ENCODE measurements at places on chromosomes 3 and 15.

GRCh38 chr3:57500506-57500905 lies 43.6 kb downstream of the DNAH12 start:
- DNase-seq: no peak

GRCh38 chr3:146536681-146537080 lies 7.7 kb downstream of the PLSCR1 start:
- no peak for DNase-seq

GRCh38 chr3:103134023-103134724 lies 699.4 kb downstream of the ZPLD1 start:
- DNase-seq: no peak

DNA sequence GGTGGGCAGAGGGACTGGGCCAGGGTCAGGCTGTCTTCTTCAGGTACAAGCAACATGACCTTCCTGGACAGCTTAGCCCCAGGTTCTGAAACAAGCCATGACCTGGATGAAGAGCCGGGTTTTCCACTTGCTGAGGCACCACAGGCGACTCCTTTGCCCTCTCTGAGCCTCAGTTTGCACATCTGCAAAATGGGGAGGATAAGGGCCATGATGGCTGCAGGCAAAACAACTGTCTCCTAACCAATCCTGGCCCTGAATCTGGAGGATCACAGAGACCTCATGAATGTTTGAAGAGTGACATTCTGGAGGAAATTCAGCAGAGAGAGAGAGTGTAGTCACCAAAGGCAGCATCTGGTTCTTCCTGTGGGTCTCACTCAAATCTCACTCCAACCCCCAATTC lies 8.0 kb downstream of the SLC6A1 start:
- DNase-seq: no peak

GRCh38 chr3:33699275-33699674 lies 18.8 kb downstream of the CLASP2 start:
- DNase-seq: no peak

GRCh38 chr3:19250959-19251610 lies 102.8 kb downstream of the KCNH8 start:
- no peak for DNase-seq

- no peak for DNase-seq
Measured at GRCh38 chr3:14286887-14287500, 108.4 kb downstream of the LSM3 start.

DNA sequence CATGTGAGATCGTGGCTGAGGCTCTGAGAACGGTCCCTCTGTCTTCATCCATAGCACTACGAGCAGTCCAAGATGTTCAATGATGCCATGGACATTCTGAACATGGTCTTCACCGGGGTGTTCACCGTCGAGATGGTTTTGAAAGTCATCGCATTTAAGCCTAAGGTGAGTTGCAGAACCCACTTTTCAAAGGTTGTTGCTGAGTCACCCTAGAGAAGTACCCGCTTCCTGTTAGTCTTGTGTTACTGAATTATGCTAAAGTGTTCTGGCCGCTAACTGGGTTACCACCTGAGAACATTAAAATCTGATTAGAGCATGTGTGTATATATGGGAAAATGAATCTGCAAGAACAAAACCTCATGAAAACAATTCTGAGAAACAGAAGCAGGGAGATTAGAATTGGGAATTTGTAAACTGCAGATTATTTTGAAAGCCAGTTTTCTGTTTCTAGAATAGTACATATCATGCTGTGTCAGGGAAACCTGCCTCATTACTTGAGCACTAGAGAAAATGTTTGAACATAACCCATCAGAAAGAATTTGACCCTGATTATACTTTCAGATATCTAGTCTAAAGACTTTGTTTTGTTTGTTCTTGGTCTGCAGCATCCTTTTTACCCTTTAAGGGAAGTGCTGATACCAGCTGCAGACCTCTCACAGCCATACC lies 92.6 kb downstream of the CHDH start:
- no peak for DNase-seq

DNA sequence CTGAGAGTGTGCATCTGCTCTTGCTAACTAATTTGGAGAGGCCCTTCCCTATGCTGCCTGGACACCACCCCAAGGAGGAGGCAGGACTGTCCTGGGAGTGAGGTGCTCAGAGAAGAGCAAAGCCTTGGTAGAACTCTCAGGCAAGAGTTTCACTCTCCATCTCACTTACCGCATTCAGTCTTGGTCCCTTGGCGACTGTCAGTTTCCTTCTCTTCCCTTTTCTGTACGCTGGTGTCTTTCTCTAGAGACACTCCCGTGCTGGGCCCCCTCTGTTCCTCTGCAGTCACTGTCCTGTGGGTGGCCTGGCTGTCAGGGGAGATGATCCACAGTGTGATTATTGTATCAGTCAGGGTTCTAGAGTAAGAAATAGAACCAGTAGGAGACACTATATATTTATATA lies 44.0 kb downstream of the IDH2 start:
- DNase-seq: no peak

- no peak for DNase-seq
Measured at GRCh38 chr15:83971992-83972391, 263.6 kb upstream of the GOLGA6L4 start.

DNA sequence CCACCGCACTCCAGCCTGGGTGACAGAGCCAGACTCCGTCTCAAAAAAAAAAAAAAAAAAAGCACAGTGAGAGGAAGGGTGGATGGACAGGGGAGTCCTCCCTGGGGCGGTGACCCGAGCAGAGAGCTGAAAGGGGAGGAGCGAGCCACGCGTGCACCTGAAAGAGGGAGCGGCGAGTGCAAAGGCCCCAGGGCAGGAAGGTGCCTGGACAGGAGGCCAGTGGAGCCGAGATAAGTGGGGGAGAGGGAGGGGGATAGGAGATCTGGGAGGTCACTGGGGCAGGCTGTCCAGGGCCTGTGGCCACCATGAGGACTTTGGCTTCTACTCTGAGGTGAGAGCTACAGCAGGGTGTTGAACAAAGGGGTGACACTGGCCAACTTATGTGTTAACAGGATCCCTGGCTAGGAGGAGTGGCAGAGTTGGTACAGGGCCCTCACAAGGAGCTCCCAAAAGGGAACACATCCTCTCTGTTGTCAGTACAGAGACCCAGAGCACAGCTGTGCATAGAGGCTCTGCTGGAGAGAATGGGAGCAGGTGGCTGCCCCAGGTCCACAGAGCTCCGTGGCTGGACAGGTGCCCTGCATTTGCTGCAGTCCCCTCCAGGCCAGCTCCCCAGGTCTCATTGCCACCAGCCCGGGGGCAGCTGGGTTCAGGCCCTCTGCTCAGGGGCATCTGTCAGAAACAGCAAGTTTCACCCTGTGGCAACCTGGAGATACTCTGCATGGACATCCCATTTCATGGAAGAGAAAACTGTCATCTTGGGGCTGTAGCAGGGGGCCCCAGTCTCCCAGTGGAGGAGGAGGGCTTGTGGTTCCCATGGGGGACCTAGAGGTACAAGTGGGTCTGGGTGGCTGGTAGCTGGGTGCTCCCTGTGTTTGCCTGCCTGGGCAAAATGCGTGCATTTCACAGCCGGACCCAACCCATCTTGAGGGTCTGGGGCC lies 28.5 kb downstream of the FBLN2 start:
- DNase-seq: no peak

DNA sequence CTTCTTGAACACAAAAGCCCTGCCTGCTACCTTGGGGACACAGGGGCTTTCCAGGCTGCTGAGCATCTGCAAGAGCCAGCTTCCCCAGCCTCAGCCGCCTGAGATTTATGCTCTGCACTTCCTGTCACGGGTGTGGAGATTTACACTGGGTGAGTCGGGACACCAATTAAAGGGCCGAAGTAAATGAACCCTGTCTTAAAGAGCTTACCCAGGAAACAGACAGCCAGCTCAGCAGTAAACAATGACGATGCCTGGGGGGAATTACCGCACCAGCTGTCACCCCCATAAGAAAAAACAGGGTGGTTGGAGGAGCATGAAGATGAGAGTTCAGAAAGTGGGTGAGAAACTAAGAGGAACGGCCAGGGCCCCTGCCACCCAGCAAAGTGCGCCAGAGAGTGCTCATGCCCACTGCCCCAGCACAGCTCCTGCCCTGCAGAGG lies 37.5 kb upstream of the IQSEC1 start:
- no peak for DNase-seq

GRCh38 chr3:29186982-29187725 lies 93.7 kb upstream of the RBMS3 start:
- no peak for DNase-seq
